Jurkat, Clone E6-1 (cell line): ENCODE measurements at places on chromosomes 1 and 21.

DNA sequence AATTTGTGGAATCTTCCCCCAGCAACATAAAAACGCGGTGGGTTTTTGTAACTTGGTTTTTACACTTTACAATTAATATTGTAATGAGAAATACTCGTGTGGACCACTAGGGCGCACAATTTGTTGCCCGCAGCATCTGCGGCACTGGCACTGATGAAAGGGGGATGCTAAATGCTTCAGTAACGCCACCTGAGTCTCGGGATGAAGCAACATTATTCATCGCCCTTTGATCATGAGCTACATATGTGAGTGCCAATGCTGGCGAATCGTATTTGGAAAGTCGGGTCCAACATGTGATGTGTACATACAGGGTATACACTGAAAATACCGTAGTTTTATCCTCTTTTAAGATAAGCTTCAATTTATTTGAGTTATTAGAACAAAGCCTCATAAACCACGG lies 34.2 kb upstream of the COX20 start:
- DNase-seq, result peak; percentile 64

DNA sequence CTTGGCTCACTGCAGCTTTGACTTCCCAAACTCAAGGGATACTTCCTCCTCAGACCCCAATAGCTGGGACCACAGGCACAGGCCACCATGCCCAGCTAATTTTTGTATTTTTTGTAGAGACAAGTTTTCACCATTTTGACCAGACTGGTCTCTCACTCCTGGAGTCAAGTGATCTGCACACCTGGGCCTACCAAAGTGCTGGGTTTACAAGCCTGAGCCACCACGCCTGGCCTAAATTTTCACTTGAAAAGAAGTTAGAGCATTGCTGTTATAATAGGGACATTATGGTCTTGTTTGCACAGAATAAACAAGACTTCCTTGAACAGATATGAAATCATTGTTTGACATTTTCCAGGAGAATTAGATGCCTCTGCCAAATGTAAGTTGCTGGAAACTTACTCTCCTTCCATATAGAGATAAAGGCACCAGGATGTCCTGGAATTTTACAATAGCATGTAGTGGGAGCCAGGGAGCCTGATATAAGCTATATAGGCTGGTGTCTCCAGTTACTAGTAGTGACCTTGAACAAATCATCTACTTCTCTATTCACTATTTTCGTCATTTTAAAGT lies 16.9 kb downstream of the SLC35A3 start:
- no peak for DNase-seq

GRCh38 chr1:227944931-227945890 lies 2.5 kb downstream of the WNT9A start:
- DNase-seq, result no peak

DNA sequence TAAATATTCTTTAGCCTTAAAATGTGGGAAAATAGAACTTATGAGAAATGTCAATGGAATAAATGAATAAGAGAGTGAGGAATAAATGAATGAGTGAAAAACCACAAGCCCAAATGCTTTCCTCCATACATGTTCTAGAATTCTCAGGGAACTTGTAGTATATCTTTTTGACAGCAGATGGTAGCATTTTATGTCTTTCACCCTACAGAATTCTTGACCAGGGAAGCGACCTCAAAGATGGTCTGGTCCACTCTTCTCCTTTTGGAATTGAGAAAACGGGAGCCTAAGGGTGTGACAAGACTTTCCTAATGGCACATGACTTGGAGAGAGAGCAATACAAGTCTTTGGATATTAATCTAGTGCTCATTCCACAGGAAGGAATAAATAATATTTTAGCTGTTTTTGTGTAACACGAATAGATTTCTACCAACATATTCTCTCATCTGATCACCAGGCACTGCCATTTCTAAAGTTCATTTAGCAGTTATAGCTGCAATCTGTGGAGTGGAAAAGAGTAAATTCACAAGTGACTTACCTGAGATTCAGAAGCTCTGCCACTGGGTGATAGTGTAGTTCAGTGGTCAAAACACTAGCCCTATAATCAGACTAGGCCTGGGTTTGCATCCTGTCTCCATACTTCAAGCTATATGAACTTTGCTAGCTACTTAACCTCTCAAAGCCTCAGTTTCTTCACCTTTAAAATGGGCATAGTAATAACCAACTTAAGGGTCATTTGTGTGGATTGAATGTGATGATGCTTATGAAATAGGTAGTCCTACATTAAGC lies 15.0 kb upstream of the F5 start:
- no peak for DNase-seq

GRCh38 chr1:175784831-175785230 lies 41.4 kb upstream of the TNR start:
- no peak for DNase-seq

DNA sequence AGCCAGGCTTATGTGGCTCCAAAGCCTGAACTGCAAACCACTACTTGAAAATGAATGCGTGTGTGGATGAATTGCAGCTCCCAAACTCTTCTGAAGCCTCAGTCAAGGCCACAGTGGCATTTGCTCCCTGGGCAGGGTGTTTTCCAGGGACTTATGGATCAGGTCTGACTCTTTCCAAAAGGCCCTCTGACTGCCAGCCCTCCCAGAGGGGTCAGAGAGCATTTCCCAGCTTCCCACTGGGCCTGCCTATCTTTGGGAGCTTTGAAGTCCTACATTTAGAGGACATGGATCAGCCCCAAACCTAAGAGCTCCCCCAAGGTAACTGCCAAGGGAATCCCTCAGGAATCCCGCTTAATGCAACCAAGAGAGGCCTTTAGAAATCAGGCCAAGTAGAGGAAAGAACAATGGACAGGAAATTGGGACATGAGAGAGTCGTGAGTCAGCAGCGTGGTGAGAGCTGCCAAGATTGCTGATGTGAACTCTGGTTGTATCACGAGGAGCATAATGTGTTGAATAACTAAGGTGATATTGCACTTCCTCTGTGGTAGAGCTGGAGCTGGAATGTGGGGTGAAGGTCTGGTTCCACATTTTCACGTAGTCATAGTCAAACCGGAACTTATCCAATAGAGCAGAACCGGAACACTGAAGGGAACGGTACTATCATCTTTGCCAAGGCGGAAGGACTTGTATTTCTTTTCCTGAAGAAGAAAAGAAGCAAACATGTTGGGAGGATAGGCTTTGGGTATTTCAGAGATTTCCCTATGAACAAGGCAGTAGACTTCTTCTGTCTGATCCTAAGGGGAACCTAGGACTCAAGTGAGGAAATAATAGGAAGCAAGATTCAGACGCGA lies 99.4 kb upstream of the JUN start:
- peak; percentile 19 for DNase-seq

DNA sequence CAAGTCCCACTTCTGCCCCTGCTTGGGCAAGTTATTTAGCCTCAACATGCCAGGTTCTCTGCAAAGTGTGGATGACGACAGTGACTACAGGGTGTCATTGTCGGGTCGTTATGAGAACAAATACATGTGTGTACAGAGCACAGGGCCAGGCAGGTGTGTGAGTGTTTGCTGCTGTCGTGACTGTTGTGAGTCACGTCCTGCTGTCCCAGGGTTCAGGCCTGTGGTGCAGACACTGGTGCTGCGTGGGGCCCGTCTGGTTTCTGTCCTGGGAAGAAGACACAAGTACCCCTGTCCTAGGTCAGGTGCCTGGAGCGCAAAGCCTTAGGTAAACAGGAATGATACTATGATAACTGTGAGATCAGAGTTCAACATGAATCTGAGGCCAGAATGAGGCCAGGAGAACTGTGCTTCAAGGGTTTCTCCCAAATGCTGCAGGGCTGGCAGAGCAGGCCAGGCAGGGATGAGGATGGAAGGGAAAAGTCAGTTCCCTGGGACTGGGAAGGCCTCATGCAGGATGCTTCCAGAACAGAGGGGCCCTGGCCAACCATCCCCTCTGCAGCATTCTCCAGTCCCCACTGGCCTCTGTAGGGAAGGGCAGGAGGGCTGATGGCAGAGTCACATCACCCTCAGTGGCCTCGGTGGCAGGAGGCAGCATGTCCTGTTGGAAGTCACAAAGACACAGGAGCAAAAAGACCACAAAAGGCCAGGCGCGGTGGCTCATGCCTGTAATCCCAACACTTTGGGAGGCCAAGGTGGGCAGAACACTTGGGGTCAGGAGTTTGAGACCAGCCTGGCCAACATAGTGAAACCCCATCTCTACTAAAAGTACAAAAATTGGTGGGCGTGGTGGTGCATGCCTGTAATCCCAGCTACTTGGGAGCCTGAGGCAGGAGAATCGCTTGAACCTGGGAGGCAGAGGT lies 15.7 kb downstream of the GPR157 start:
- no peak for DNase-seq

DNA sequence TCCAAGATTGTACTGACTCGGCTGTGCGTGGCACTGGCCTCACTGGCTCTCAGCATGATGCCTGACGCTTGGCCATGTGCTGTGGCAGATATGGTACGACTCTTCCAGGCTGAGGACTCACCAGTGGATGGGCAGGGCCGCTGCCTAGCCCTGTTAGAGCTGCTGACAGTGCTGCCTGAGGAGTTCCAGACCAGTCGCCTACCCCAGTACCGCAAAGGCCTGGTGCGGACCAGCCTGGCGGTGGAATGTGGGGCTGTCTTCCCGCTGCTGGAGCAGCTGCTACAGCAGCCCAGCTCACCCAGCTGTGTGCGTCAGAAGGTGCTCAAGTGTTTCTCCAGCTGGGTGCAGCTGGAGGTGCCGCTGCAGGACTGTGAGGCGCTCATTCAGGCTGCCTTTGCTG lies 2.9 kb downstream of the IPO13 start:
- DNase-seq, result no peak
